Psoas muscle (tissue), 8 donors: ENCODE measurements at places on chromosomes 1 and 21.

DNA sequence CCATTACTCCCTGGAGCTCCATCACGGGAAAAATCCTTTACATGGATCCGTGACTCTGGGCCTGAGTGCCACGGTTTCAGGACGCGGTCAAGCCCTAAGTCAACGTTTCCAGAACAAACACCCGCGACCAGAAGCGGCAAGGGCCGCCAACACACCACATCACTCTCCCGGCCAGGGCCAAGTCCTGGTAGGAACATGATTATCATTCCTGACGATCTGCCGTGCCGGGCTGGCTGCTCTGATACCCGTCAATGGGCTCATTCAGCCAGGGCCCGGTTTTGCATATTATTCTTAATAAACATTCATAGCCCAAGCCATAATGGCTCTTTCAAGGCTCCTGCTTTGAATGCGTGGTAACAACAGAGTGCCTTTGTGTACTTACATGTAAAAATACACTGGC, 44.6 kb upstream of the SIM2 start:
- DNase-seq: no peak

GRCh38 chr1:43554444-43554992, 23.8 kb downstream of the PTPRF start:
- no peak for DNase-seq

- no peak for DNase-seq
Observed at GRCh38 chr1:80072563-80072962, 1066.0 kb upstream of the ADGRL4 start.

DNA sequence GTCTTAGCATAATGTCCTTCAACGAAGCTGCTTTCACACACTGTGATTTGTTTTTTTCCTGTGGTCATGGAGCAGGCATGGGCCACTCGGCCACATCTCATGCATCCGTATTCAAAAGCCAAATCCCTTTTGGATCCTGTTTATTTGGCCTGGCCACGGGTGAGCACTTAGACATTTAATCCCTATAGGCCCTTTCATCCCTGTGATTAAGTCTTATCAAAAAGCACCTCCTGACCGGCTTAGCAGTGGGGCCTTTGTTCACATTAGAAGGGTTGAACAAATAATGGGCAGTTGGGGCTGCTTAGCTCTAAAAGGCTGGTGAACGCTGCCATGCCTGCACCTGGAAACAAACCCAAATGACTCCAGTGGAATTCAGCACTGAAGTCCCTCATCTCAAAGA, 2.0 kb downstream of the KCNE2 start:
- no peak for DNase-seq

GRCh38 chr1:193634470-193634869, 448.1 kb upstream of the B3GALT2 start:
- no peak for DNase-seq

DNA sequence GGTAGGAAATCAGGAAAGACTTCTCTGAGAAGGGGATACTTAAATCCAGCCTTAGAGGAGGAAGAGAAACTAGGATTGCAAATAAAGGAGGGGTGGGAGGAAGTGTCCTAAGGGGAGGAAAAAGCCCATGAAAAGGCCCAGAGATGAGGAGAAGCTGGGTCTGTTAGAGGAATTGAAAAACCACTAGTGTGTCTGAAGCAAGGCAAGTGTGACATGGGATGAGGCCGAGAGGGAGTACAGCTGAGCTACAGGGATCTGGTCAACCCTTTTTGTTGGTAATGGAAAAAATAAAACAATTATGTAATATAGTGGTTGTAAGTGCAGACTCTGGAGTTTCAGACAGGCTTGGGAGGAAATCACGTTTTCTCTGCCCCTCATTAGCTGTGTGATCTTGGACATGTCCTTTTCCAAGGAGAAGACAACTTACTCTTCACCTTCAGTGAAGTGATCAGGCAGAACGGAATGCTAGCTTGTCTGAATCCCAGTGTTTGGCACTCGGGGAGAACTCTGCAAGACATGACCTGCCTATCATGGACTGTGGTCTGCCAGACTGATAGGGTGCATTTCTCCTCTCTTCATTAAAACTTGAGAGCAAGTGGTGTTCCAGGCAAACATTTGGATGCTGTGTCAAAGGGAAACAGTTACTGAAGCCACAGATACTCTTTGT, 7.4 kb upstream of the S100A10 start:
- DNase-seq: no peak

- no peak for DNase-seq
Observed at GRCh38 chr1:193712392-193712791, 526.0 kb upstream of the B3GALT2 start.

DNA sequence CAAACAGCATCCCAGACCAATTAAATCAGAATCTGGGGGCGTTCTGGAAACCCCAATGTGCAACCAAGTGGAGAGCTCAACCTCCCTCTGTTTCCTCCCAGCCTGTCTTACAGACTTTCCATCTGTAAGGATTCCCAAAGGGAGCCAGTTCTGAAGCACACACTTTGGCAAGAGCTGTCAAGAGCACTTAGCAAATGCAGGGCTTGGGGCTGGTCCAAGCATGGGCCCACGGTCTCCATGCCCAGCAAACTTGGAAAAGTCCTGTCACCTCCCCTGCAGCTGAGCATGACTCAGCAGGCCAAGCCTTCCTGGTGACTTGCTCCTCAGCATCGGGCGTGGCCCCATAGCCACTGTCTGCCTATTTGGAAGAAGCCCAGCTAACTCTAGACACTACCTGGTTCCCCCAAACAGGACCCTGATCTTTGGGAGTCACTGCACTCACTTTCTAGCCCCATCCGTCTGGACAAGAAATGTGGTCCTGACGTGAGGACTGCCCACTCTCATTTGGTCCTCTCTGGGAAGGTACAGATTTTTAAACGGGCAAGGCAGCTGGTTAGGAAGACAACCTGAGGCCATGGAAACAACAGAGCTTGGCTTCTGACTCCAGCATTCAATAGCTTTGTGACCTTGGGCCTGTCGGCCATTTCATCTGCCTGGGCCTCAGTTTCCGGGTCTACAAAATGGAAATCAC, 16.9 kb downstream of the SLC2A1 start:
- peak; percentile 67 for DNase-seq

DNA sequence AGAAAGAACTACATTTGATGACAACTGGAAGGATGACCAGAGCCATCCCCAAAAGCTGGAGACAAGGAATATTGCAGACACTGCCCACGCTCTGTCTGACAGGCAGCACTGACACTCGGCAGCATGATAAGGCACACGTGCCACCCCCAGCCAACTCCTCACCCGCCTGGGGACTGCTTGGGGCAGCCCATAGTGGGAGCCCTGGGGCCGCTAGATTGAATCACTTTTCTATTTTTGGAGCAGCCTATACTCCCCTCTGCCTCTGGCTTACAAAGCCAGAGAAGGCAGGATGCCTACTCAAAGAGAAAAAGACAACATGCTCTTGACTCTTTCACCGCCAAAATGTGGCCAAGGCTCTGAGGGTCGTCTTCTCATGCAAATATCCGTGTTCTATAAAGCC, 1.3 kb downstream of the SMG5 start:
- DNase-seq: peak; percentile 74

DNA sequence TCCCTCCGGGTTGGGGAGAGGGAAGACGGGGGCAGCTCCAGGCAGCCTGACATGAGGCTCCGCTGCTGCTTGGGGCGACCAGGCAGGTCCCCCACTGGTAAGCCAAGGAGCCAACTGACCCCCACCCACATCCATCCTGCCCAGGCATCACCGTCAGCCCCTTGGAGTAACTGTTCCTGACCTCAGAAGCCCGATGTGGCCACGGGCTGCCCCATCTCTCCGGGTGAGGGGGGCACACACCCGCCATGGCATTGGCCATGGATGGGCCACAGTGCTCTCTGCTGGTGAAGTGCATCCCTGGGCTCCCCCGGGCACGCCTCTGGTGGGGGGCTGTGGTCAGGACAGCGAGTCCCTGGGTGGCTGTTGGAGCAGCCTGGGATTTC, 100.0 kb downstream of the CRYAA start:
- DNase-seq: peak; percentile 26

DNA sequence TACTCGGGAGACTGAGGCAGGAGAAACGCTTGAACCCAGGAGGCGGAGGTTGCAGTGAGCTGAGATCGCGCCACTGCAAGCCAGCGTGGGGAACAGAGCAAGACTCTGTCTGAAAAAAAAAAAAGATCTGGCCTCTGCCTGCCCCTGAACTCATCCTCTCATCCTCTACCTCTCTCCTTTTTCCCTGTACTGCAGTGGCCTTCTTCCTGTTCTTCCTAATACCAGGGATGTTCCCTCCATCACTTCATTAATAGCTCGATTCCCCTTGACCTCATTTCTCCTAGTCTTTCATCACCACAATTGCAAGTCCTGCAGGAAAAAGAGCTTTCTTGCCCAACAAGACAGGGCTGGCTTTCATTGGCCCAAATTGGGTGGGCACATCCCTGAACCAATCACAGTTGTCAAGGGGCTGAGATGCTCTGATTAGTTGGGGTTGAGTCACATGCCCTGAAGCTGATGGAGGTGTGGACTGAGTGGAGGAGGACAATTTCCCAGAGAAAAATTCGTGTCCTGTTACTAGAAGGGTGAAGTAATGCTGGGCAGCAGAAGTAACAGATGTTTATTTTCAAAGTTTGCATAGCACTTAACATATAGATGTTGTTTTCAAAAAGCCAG, 86.8 kb upstream of the PUM1 start:
- no peak for DNase-seq

GRCh38 chr1:5376538-5377247, 615.5 kb downstream of the NPHP4 start:
- DNase-seq: no peak

DNA sequence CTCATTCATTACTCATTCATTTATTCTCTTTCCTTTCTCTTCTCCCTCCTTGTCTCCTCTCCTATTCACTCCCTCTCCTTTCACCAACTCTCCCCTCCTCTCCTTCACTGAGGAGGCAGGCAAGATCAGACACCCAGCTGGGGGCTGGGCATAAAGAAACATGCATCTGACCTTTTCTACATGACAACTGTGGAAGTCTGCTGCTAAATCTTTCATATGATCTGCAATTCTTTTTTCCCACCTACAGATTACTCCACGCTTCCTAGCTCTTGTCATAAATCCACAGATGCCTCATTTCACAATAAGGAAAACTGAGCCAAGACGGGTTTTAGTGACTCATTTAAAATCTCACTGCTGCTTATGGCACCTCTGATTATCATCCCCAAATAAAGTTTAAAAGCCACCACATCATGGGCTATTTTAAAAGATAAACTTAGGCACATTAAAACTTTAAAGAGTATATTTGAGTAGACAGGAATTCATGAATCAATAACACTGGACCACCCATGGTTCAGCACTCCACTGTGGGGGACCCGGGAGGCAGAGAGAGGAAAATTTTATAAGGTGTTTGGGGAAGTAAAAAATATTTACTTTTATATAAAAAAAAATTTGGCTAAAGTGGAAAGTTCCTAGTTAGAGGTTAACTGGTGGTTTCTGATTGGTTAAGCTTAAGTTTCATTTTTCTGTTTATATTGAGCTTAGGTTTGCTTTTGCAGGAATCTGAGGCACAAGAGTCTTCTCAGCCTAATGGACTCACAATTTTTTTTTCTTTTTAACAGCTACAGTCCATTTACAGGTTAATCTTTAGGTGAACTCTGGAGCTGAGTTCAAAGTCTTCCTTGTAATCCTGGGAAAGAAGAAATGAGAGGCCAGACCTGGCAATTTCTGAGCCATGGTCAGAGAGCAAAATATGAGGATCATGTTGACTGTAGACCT, 55.8 kb upstream of the DNAH14 start:
- no peak for DNase-seq

DNA sequence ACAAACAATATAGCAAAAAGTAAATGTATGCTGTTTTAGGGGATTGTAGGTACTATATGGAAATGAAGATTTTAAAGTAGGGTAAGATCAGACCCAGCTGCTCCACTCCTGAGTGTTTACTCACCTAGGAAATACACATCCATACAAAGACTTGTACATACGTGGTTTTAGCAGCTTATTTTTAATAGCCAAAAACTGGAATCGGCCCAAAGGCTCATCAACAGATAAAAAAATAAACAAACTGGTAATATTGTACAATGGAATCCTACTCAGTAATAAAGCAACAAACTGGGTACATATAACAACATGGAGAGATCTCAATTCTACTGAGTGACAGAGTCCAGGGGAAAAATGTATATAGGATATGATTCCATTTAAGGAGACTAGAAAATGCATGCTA, 179.2 kb upstream of the TMEM51 start:
- DNase-seq: no peak

GRCh38 chr1:172970186-172970585, 80.6 kb downstream of the TNFSF18 start:
- no peak for DNase-seq

GRCh38 chr1:244675167-244675566, 22.2 kb downstream of the DESI2 start:
- no peak for DNase-seq

- no peak for DNase-seq
Observed at GRCh38 chr1:8091691-8092090, 65.6 kb upstream of the ERRFI1 start.

DNA sequence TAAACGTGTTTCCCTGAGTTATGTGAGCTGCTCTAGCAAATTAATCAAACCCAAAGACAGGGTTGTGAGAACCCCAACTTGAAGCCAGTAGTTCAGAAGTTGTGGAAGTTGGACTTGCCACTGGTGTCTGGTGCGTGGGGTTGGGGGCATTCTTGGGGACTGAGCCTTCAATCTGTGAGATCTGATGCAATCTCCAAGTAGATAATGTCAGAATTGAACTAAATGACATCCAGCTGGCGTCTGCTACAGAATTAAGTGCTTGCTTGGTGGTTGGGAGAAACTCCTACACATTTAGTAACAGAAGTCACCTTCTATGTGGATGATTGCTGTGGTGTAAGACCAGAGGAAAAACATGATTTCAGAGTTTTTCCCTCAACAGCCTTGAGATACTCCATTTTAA, 207.4 kb downstream of the FGGY start:
- DNase-seq: no peak

DNA sequence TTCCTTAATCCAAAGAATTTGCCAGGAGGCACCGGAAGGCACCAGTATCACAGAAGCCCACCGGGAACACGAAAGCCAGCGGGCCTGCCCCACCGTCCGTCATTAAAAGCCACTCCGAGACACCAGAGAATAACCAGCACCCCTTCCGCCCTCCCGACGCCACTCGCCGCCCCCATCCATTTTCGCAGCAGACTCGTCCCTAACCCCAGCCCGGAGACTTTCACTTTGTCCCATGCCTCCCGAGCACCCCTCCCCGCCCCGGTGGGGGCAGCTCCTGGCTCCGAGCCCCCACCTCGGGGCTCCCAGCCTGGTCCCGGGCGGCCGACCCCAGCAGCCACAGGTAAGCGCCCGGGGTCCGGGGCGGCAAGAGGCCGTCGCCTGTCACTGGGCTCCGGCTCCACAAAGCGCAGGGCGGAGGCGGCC, 105.4 kb downstream of the SLC45A1 start:
- peak; percentile 75 for DNase-seq
